Muscle of arm (tissue), 14 donors: ENCODE measurements at places on chromosomes 2 and 18. TPM values are rescaled to one million over a fixed set of nuclear protein-coding genes. Genes with fewer than 3 reads are reported as not detected.

DNA sequence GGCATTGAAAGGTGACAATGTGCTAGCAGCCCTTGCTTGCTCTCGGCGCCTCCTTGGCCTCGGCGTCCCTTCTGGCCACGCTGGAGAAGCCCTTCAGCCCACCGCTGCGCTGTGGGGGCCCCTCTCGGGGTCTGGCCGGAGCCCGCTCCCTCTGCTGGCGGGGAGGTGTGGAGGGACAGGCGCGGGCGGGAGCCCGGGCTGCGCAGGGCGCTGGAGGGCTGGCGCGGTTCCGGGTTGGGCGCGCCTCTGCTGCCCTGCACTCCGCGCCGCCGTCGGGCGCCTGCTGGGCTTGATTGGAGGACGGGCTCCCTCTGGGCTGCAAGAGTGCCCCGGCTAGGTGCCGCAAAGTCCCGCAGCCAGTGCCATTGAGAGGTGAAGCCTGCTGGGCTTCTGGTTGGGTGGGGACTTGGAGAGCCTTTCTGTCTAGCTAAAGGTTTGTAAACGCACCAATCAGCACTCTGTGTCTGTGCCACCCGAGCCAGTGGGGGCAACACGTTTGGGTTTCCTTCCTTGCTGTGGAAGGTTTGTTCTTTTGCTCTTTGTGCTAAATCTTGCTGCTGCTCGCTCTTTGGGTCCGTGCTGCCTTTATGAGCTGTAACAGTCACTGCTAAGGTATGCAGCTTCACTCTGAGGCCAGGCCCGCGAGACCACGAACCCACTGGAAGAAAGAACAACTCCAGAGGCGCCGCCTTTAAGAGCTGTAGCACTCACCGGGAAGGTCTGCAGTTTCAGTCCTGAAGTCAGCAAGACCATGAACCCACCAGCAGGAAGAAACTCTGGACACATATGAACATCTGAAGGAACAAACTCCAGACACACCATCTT is 14.8 kb upstream of the IMP4 start:
- DNase-seq, result no peak

- no peak for DNase-seq
These were observed 199.0 kb upstream of the DCC start for GRCh38 chr18:52140986-52141385.

DNA sequence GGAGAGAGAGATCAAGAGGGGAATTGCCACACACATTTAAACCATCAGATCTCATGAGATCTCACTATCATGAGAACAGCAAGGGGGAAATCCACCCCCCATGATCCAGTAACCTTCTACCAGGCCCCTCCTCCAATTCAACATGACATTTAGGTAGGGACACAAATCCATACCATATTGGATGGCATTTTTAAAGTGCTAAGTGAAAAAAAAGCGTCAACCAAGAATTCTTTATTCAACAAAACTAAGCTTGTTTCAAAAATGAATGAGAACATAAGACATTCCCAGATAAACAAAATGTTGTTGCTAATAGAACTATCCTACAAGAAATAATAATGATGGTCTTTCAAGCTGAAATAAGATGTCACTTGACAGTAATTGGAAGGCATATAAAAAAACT is 626.2 kb upstream of the LRRTM1 start:
- no peak for DNase-seq

The ZSWIM2 gene
- not detected for polyA plus RNA-seq

DNA sequence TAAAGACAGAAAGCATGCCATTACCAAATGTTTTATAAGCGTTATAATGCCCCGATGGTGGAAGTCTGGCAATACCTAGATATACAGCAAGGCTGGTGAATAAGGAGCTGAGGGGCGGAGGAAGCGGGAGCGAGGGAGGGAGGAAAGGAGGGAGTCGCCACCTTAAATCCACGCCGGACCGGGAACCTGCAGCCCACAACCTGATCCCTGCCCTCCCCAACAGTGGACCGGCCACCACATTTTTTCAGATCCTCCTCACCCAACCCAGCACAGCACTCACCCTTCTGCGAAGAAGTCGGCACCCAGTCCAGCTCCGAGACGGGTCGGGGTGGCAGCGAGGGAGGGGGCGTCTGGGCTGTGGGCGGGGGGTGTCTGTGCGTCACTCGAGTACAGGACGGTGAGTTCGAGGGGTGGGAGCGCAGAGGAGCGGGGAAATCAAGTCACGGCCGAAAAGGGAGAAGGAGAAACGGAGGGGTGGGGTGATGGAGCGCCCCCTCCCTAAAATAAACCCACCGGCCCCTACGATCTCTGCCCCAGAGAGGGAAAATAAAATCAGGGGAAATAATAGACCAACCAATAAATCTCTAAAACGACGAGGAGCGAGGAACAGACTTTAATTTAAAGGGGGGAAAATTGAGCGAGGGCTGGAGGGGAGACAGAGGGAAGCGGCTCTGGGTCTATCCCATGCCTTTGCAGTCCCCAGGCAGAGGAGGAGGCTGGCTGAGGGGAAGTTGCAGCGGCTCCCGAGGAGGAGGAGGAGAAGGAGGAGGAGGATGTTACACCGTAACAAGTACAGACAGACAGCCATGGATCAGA is 96.5 kb upstream of the SERTAD2 start:
- DNase-seq, result peak; percentile 55

GRCh38 chr2:28312307-28313219 is 80.1 kb upstream of the FOSL2 start:
- no peak for DNase-seq

DNA sequence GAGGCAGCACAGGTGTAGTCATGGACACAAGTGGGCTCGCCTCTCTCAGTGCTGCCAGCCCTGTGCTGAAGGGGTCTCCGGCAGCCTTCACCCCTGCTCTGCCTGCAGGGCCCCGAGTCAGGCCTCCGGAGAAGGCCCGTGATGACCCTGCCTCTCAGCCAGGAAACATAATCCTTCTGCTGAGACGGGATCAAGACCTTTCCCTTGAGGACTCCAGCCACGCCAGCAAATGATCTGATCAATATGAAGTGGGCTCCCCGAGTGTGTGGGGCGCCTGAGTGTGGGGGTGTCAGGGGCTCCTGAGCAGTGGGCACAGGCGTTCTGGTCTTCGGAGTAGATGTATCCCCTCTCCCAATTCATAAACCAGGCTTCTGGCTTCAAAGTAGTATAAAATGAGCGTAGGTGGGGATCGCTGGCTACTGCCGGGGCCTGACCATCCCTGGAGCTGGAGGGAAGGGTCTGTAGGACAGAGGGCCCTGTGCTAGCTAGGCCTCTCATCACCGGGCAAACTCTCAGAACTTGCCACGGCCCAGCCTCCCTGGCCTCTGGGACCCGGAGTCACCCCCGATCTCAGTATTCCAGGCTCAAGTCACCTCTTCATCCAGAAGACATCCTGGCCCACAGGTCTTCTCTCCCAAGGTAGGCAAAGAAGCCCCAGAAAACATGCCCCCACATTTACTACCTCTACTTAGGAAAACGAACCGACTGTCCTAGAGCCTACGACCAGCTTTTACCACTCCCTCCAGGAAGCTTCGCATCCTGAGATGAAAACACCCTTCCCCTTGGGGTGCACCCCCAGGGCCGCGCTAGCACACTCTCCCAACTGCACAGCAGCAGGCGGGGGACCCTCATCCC is 33.6 kb downstream of the CRACDL start:
- no peak for DNase-seq

GRCh38 chr2:66568650-66569300 is 133.8 kb downstream of the MEIS1 start:
- DNase-seq, result no peak

- no peak for DNase-seq
These were observed 379.9 kb downstream of the NBAS start for GRCh38 chr2:15181092-15181745.

The SCN7A gene
- 67.7 TPM for polyA plus RNA-seq

DNA sequence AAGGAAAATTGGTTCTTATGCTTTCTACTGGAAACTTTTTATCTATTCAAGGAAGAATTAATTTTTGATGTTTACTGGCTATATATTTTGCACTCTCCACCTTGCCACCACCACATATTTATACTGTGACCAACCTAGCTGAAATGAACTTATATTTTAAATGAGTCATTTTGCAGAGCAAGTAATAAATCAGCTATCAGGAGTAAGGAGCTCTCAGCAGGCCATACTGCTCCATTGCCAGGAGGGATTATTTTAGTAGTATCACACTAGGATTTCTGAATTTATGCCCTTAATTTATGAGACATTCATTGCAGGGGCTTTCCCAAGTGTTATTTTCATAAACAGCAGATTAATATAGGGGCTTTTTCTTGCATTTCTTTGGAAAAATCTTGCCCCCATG is 125.8 kb upstream of the CYP1B1 start:
- no peak for DNase-seq

The IL18R1 gene
- polyA plus RNA-seq, result 0.76 TPM

DNA sequence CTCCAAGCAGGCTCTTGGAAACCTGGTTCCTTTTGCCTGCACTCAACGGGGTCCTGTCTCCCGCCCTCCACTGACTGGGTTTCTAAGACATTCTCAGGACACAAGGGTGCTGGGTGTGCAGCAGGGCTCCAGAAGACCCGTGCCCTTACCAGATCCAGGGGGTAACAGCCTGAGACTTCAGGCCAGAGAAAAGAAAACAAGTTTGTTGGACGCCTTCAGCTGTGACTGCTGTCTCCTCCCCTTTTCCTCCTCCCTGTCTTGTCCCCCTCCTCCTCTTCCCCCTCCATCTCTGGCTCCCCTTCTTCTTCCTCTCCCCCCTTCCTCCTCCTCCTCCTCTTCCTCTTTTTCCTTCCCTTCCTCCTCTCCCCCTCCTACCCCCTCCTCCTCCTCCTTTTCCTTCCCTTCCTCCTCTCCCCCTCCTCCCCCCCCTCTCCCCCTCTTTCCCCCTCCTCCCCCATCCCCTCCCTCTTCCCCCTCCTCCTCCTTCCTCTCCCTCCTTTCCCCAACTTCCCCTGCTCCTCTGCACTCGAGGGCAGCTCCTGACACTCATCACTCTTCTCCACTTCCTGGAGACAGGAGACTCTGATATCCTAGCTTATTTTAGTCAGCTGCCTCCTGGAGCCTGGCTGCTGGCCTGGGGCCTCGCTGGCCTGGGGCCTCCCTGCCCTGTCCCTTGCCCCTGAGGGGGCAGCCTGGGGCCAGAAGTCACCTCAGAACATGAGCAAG is 12.4 kb downstream of the ADRA2B start:
- DNase-seq, result no peak

DNA sequence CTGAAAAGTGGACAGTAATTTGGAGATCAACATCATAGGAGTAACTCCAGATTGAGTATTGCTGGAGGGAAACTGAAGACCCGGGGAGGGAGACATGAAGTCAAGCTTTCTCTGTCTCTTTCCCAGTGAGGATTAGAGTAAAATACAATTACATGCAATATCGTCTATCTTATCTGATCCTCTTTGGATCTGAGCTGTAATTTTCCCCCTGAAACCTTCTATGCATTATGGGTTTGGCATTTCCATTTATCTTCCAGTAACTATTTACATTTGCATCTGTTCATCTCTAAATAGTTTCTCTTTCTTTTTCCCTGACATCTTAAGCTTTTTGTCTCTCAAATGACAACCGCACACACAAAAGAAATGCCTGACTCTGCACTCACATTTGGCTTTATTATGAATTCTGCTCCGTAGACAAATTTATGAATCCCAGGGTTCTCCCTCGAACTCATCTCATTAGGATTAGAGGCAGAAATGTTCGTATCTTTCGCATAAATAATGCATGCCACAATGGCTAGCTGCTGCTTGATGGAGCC is 113.1 kb downstream of the SPP2 start:
- no peak for DNase-seq

DNA sequence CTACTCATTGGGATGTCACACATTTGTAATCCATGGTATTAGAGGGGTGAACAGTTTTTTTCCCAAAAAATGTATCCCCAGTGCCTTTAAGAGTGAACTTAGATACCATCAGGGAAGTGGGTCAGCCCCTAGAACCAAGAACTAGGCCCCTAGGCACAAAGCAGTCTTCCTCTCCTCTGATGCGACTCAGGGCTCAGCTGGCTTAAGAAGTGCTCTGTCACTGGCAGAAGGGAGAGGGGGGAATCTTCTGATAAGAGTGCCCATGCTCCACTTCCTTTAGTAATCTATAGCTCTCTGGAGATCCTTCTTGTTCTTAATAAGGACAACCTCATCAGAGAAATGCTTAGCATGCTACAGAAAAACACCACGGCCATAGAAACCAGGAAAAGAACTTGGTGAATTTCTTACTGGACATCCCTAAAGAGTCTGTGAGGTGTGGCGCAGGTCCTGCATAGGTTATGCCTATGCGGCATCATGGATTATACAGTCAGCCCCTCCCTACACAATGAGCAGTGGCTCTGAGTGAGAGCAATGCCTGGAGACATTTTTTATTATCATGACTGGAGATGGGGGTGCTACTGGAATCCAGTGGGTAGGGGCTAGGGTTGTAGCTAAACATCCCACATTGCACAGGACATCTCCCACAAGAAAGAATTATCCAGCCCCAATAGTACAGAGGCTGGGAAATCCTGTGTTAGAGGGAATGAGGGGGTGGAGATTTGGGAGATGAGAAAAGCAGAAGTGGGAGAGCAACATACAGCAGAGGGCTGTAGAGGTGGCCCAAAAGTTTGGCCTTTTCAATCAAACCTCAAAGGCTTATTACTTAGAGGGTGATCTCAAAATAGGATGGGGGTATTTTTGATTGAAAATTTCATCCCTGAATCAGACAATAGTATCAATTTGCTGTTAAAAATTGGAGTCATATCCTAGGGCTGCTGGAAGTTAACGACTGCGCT is 21.7 kb upstream of the ZNF385B start:
- DNase-seq, result no peak

GRCh38 chr2:36482576-36483214 is 115.3 kb downstream of the FEZ2 start:
- DNase-seq, result no peak

The SCYGR4 gene
- polyA plus RNA-seq, result not detected

- no peak for DNase-seq
These were observed 11.2 kb downstream of the RUFY4 start for GRCh38 chr2:218079943-218080913.

The SLC4A5 gene
- polyA plus RNA-seq, result 12.3 TPM

DNA sequence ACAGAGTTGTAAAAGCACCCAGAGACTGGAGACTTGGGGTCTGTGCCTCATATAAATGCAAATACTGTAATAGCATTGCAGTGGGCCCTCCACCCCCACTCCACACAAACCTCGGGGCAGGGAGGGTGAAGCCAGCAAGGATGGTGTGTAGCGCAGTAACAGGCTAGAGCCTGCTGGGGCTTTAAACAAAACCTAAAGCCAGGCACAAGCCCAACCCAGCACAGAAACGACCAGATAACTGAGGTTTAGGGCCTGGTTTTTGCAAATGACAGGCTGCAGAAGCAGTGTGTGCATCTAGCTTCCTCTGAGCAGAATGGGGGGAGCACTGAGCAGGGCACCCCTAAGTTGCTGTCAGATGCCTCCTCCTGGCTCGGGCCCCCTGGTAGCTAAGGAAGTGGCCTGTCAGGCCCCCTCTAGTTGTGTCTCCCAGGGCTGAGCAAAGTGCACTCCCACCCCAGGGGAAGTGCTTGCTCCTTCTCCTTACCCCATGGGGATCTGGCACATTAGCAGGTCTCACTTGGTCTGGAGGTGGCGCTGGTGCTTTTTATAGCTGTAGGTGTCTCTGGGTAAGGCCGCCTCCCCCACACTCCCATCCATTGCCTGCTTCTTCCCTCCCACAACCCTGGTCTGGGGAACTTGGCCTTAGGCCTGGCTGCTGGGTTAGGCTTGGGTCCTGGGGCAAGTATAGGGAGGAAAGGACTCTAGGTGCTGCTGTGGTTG is 135.1 kb downstream of the CELF4 start:
- no peak for DNase-seq
